Pons (tissue), 1 donor: ENCODE measurements at places on chromosomes 3 and 15.

DNA sequence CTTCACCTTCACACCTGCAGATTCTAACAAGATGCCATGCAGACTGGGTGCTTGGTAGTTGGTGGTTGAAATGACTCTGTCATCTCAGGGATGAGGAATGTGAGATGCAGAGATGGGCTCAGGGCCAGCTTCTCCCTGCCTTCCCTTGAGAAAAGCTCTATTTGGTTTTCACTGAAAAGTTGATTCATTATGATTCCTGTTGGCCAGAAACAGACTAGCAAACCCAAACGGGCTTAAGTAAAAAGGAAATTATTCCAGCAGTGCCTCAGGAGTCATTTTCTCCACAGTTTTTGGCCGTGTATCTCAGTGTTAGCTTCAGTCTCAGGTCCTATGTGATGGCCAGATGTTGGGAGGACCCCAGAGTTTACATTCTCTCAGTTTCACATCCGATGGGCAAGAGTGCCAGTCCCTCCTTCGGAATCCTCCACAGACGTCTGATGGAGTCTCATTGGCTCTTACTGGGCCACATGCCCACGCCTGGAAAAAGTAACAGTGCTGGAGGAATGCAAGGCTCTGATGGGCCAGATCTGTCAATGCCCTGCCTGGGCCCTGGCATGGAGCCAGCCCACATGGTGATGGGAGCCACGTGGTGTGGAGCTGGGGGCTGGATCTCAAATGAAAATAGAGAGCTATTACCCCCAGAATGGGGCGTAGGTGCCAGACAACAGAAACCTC lies 22.3 kb upstream of the SACM1L start:
- no peak for DNase-seq

DNA sequence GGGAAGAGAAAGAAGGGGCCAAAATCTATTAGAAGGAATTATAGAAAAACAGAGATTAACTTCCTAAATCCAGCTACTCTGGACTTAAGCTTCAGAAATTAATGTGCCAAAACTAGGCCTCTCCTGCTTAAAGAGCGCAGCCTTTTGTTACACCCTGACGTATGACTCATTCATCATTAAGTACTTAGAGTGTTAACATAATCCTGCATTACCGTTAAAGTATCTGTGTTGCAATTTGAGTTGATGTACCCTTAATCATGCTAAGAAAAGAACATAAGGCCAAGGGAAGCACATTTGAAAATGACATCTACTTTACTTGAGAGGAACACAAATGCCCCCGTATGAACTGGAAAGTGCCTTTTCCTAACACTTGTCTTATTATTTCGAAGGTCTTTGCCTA lies 7.9 kb downstream of the HTR3D start:
- no peak for DNase-seq

GRCh38 chr3:22704166-22704565 lies 499.0 kb upstream of the UBE2E2 start:
- no peak for DNase-seq

DNA sequence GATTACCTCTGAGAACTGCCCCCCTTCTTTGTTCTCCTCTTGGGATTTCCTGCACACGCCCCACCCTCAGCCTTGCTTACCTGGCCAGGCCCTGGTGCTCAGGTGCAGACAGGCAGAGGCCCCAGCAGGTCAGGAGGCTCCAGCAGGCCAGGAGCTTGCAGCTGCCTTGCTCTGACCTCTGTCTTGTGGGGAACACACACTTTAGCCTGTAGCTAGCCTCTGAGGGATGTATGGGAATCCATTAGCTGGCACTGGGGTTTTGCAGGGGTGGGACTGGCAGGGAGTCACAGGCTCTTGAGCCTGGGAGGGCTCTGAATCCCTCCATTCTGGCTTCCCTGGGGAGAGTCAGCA lies 2.7 kb downstream of the SMAD6 start:
- DNase-seq, result no peak

- no peak for DNase-seq
Measured at GRCh38 chr3:37279236-37279635, 104.9 kb upstream of the LRRFIP2 start.

- no peak for DNase-seq
Measured at GRCh38 chr3:107855710-107856109, 235.1 kb downstream of the CD47 start.

DNA sequence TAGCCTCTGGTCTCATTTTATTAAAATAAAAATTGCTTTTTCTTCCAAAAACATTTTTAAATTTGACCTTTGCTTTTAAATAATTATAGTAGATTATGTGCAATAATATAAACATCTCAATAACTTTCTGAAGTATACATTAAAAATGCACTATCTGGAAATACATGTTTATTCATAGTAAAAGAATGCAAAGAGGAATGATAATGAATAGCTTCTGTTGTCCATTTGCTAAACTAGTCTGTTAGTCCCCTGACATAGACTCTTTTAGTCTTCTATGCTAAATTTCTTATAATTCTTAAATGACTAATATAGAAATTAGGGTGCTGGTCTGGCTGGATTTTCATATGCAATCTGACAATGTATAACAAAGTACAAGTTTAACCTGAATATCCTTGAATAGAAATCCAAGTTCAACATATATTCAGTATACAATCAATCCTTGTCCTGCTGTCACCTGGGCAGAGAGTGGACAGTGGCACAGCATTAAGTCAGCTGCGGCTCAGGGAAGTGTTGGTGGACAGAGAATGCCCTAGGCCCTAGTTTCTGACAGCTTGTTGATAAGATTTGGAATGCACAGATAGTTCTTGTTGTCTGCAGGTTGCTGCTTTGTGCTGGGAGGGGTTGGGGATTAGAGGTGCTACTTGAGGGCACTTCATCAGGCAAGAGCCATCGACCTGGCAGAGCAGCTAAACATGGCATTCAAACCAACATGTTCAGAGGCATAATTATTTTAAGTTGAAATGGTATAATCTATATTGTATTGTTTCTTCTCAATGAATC lies 161.7 kb downstream of the MBNL1 start:
- DNase-seq, result no peak

GRCh38 chr3:53074366-53074696 lies 28.5 kb upstream of the SFMBT1 start:
- no peak for DNase-seq
